ENCODE measurements at places on chromosomes 12 and 14.

DNA sequence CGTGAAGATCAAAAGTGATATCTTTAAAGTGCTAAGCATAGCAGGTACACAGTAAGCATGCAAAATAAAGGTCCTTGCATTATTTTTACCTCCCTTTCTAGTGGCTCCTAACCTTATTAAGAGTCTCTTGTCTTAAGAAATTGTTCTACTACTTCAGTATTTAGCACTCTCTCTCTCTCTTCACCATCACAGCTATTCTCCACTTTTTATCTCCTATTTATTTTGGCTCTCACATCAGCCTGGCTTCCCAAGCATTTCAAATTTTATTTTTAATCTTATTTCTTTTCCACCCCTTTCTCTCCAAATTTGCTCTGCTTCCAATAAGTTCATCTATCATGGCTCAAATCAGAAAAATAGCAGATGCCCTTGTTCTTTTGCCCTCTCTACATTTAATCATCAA lies 212.6 kb downstream of the RAD51B start:
- no peak for DNase-seq

- DNase-seq, result no peak
Observed at GRCh38 chr12:129903092-129903945, 506 bp downstream of the TMEM132D start.

GRCh38 chr12:131901431-131902331 lies 7.3 kb downstream of the ULK1 start:
- no peak for DNase-seq

GRCh38 chr14:100073576-100074430 lies 8.6 kb downstream of the EVL start:
- DNase-seq, result no peak

GRCh38 chr12:74770552-74770951 lies 232.9 kb downstream of the ATXN7L3B start:
- no peak for DNase-seq

DNA sequence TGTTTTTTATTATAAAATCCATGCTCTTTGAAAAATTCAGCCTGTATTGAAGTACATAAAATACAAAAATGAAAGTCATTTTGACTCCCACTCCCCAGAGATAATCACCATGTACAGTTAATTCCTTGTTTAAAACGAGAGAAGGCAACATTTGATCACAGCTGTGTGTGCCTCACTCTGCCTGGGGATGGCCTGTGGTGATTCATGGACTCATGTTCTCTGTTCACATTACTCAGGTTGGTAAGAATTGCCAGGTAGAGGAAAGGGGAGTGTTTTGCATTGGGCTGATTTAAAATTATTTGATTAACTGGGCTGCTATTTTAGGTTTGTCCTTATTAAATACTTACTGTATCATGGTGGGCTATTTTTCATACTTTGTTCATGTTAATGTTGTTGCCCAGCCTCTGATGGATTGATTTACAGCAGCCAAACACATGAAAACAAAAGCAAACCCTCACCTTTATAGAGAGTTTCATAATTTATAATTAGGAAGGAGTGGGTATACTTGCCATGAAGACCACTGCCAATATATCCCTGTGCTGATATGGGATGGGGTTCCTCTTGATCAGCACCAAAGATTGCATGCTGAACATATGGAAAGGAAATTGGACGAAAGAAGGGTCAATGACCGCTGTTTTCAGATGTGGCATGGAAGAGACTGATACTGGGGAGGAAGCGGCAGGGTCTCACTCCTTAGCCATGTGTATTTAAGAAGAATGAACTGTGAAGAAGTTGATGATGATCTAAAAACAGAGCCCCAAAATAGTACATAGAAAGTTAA lies 3.0 kb downstream of the ZBTB1 start:
- DNase-seq, result peak; percentile 44

GRCh38 chr12:49422114-49422513 lies 54.9 kb downstream of the SPATS2 start:
- DNase-seq, result no peak

DNA sequence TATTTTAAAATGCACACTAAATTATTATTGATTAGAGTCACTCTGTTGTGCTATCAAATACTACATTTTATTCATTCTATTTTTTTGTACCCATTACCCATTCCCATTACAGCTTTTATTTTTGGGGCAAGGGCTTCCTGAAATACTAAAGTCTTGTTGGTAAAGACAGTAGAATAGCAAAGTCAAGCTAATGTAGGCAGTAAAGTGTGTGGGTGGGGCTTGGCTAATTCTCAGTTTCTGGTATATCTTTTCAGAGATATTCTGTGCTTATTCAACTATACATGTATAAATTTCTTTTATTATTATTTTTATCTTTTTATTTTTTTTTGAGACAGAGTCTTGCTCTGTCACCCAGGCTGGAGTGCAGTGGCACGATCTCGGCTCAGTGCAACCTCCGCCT lies 22.3 kb upstream of the PHC1 start:
- no peak for DNase-seq

DNA sequence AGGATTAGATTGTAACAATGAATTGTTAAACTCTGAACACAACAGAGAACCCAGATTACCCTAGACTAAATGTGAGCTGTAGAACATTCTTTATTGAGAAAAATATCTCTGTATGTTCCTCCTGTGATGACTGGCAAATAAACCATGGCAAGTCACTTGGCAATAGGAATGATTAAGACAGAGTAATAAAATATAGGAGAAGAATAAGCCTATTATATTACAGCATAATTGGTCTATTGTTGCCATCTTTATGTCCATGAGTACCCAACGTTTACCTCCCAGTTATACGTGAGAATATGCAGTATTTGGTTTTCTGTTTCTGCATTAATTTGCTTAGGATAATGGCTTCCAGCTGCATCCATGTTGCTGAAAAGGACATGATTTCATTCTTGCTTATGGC lies 211.2 kb upstream of the AVPR1A start:
- no peak for DNase-seq

GRCh38 chr14:95497561-95498011 lies 18.9 kb downstream of the SYNE3 start:
- DNase-seq, result peak; percentile 78
